ENCODE measurements at places on chromosomes 6 and 20. TPM values are rescaled to one million over a fixed set of nuclear protein-coding genes. Genes with fewer than 3 reads are reported as not detected.

DNA sequence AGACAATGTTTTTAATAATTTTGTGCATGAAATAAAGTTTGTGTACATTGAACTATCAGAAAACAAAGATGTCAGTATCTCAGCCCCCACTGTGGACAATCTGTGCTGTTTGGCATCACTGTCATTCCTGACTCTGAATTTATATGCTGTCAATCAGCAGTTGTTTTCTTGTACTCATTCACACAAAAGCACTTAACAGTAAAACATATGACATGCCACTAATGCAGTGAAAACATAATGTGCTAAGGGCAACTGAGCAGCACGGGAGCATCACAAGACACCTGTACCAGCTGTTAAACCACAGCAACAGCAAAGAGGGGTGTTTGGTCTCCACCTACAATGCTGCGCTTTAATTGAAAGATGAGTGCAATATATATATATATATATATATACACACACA is 647.8 kb upstream of the SLC35B3 start:
- H3K27me3 ChIP-seq, result no peaks in the 10 kb centered on the region
- no peak overlapping the region for H3K27ac ChIP-seq
- no peaks in the 10 kb centered on the region for H3K36me3 ChIP-seq
- H3K4me1 ChIP-seq, result no peaks in the 10 kb centered on the region
- H3K4me3 ChIP-seq, result no peak overlapping the region

DNA sequence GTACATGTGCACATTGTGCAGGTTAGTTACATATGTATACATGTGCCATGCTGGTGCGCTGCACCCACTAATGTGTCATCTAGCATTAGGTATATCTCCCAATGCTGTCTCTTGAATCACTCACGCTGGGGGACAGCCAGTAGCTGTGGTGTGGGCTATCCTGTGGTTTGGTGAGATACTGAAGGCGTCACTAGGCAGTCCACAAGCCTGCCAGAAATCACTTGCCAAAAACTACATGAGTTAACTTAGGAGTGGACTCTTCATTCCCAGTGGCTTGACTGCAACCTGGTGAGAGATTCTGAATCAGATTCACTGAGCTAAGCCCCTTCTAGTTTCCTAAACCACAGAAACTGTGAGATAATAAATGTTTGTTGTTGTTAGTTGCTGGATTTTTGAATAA is 191.3 kb downstream of the TSHZ2 start:
- H3K27ac ChIP-seq, result no peak overlapping the region
- no peaks in the 10 kb centered on the region for H3K4me1 ChIP-seq
- no peak for DNase-seq

- no peak for DNase-seq
- no peak overlapping the region for H3K27ac ChIP-seq
- H3K4me3 ChIP-seq, result no peak overlapping the region
- no peaks in the 10 kb centered on the region for H3K4me1 ChIP-seq
- H3K36me3 ChIP-seq, result no peaks in the 10 kb centered on the region
- no peaks in the 10 kb centered on the region for H3K27me3 ChIP-seq
These were observed 149.7 kb downstream of the ASCC3 start for GRCh38 chr6:100731411-100731810.

GRCh38 chr20:53500651-53501050 is 93.0 kb downstream of the ZNF217 start:
- H3K27ac ChIP-seq, result no peak overlapping the region
- no peaks in the 10 kb centered on the region for H3K36me3 ChIP-seq
- no peaks in the 10 kb centered on the region for H3K27me3 ChIP-seq
- no peak overlapping the region for H3K4me3 ChIP-seq
- no peaks in the 10 kb centered on the region for H3K4me1 ChIP-seq

DNA sequence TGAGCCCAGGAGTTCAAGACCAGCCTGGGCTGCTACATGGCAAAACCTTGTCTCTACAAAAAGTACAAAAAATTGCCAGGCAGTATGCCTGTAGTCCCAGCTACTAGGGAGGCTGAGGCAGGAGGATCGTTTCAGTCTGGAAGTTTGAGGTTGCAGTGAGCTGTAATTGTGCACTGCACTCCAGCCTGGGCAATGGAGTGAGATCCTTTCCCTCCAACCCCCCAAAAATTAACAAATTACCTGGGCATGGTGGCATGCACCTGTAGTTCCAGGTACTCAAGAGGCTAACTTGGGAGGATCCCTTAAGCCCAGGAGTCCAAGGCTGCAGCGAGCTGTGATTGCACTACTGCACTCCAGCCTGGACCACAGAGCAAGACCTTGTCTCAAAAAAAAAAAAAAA is 29.4 kb upstream of the GMPR start:
- no peak for DNase-seq
- H3K4me3 ChIP-seq, result no peak overlapping the region
- no peaks in the 10 kb centered on the region for H3K36me3 ChIP-seq
- H3K27me3 ChIP-seq, result no peaks in the 10 kb centered on the region

- no peaks in the 10 kb centered on the region for H3K36me3 ChIP-seq
- H3K27ac ChIP-seq, result peak within 1 kb of the TSS; percentile 96
- H3K4me3 ChIP-seq, result peak within 1 kb of the TSS; percentile 100
- peak; percentile 89 for DNase-seq
- peaks cover 5% of the 10 kb centered on the region for H3K4me1 ChIP-seq
These were observed at the start of gene SLC35B2 for GRCh38 chr6:44257025-44257752. Gene SLC35B2 (minus strand): TSS chr6:44257528. CDS start chr6:44257410, 118 bp downstream.

- no peak overlapping the region for H3K27ac ChIP-seq
- no peaks in the 10 kb centered on the region for H3K36me3 ChIP-seq
These were observed 423.4 kb upstream of the IMPG1 start for GRCh38 chr6:76495909-76496308.

Gene NR2E1
- total RNA-seq, result not detected

Gene DEFB113
- total RNA-seq, result not detected

Gene TMEM170B
- 5.1 TPM for total RNA-seq

Gene HLA-DQB2
- total RNA-seq, result not detected

Gene KHDRBS2
- 12.4 TPM for total RNA-seq
